Fibroblast of villous mesenchyme (primary cell): ENCODE measurements at places on chromosomes 3 and 15. TPM values are rescaled to one million over a fixed set of nuclear protein-coding genes. Genes with fewer than 3 reads are reported as not detected.

Gene SPINK8
- not detected in 2 replicates for total RNA-seq

Gene ERICH6
- total RNA-seq = 0.32 and 0.43 TPM in 2 replicates

Gene PLA2G4E
- total RNA-seq = not detected in 2 replicates

Gene STARD5
- 9.3 and 14.7 TPM in 2 replicates for total RNA-seq

Gene KLHL6
- not detected in 2 replicates for total RNA-seq

Gene PAK6
- total RNA-seq = under 0.01 TPM in 2 replicates

Gene TRA2B
- 150 and 182 TPM in 2 replicates for total RNA-seq

Gene CCK
- total RNA-seq = not detected in 2 replicates

Gene SMCO1
- under 0.01 TPM in 1 of 2 replicates, not detected in the other for total RNA-seq

Gene KCNMB2
- under 0.01 TPM in 1 of 2 replicates, not detected in the other for total RNA-seq

Gene MOBP
- total RNA-seq = not detected in 2 replicates

Gene SI
- not detected in 2 replicates for total RNA-seq

Gene TNK2
- total RNA-seq = 8.4 and 12.1 TPM in 2 replicates

Gene ZBED2
- total RNA-seq = under 0.01 TPM in 1 of 2 replicates, not detected in the other

Gene AGBL1
- not detected in 2 replicates for total RNA-seq

Gene ACTRT3
- total RNA-seq = 2.9 and 5.2 TPM in 2 replicates

Gene C15orf61
- 2.6 and 3.2 TPM in 2 replicates for total RNA-seq

Gene TM4SF18
- total RNA-seq = 0.32 TPM in 1 of 2 replicates, not detected in the other

Gene C3orf85
- total RNA-seq = not detected in 2 replicates

Gene SAMMSON
- not detected in 2 replicates for total RNA-seq

Gene LHFPL4
- under 0.01 TPM in 1 of 2 replicates, not detected in the other for total RNA-seq

Gene NMNAT3
- 0.64 and 0.86 TPM in 2 replicates for total RNA-seq

Gene NIPA2
- total RNA-seq = 50.3 and 69.1 TPM in 2 replicates

Gene CHRNA7
- not detected in 2 replicates for total RNA-seq

Gene DMXL2
- total RNA-seq = 35.1 and 56.1 TPM in 2 replicates

Gene MYEF2
- 3.5 and 6.9 TPM in 2 replicates for total RNA-seq

Gene JMJD7
- total RNA-seq = 2.2 and 3.5 TPM in 2 replicates

Gene GRM2
- total RNA-seq = under 0.01 TPM in 1 of 2 replicates, not detected in the other

Gene KAT2B
- 9.7 and 12.5 TPM in 2 replicates for total RNA-seq

Gene HAPLN3
- 5.2 and 8.1 TPM in 2 replicates for total RNA-seq

Gene PLSCR5
- total RNA-seq = not detected in 2 replicates

Gene TRIM42
- total RNA-seq = not detected in 2 replicates

Gene CRYGS
- total RNA-seq = 0.86 and 1.6 TPM in 2 replicates

Gene SLC28A2
- not detected in 2 replicates for total RNA-seq

Gene SLC22A13
- 0.32 and 0.43 TPM in 2 replicates for total RNA-seq

Gene TUSC7
- not detected in 2 replicates for total RNA-seq

Gene CYP1A2
- not detected in 2 replicates for total RNA-seq

Gene DNAJC17
- 24.5 and 30.7 TPM in 2 replicates for total RNA-seq

Gene UNC13C
- total RNA-seq = not detected in 2 replicates

Gene GOLGA8T
- under 0.01 TPM in 1 of 2 replicates, not detected in the other for total RNA-seq

Gene GREM1
- total RNA-seq = 527 and 613 TPM in 2 replicates

Gene NR1I2
- under 0.01 TPM in 2 replicates for total RNA-seq

Gene ABI3BP
- total RNA-seq = 4.2 and 7.8 TPM in 2 replicates

Gene SLC12A1
- not detected in 2 replicates for total RNA-seq

Gene CPNE4
- total RNA-seq = not detected in 2 replicates

Gene CCDC39
- under 0.01 TPM in 1 of 2 replicates, not detected in the other for total RNA-seq

Gene TEX55
- total RNA-seq = not detected in 2 replicates

Gene EPHB1
- 0.32 and 1.3 TPM in 2 replicates for total RNA-seq

Gene ROBO1
- total RNA-seq = 65.4 and 88.5 TPM in 2 replicates

Gene MYO5C
- under 0.01 TPM in 1 of 2 replicates, not detected in the other for total RNA-seq

Gene C3orf20
- under 0.01 TPM in 1 of 2 replicates, not detected in the other for total RNA-seq

Gene TTC21A
- 3.5 and 3.9 TPM in 2 replicates for total RNA-seq

Gene RPL29
- 617 and 759 TPM in 2 replicates for total RNA-seq

Gene TMOD2
- total RNA-seq = 5.2 and 7.3 TPM in 2 replicates

Gene MRAS
- total RNA-seq = 46.4 and 53.5 TPM in 2 replicates
